Epithelial cell of proximal tubule (primary cell): ENCODE measurements at places on chromosomes 1 and 21. TPM values are rescaled to one million over a fixed set of nuclear protein-coding genes. Genes with fewer than 3 reads are reported as not detected.

The CFHR2 gene
- total RNA-seq = not detected in 2 replicates

The CACNA1S gene
- total RNA-seq = not detected in 2 replicates

The CMPK1 gene
- 67.0 and 67.6 TPM in 2 replicates for total RNA-seq

The CORT gene
- not detected in 2 replicates for total RNA-seq

The CELA3B gene
- total RNA-seq = not detected in 2 replicates

The CLDN17 gene
- total RNA-seq = not detected in 2 replicates

The NUP133 gene
- total RNA-seq = 34.9 and 41.1 TPM in 2 replicates

The RGS4 gene
- 6.5 and 21.0 TPM in 2 replicates for total RNA-seq

The DISC1 gene
- total RNA-seq = 3.1 and 4.0 TPM in 2 replicates

The ADGRL4 gene
- total RNA-seq = 9.0 and 14.6 TPM in 2 replicates

The IGSF5 gene
- 0.40 and 0.87 TPM in 2 replicates for total RNA-seq

The CYP4A22 gene
- total RNA-seq = not detected in 2 replicates

The ZBTB8A gene
- 3.2 and 4.4 TPM in 2 replicates for total RNA-seq

The PRR9 gene
- 0.72 TPM in 1 of 2 replicates, not detected in the other for total RNA-seq

GRCh38 chr1:215895276-215895675 lies 328.2 kb downstream of the KCTD3 start:
- DNase-seq = no peak

DNA sequence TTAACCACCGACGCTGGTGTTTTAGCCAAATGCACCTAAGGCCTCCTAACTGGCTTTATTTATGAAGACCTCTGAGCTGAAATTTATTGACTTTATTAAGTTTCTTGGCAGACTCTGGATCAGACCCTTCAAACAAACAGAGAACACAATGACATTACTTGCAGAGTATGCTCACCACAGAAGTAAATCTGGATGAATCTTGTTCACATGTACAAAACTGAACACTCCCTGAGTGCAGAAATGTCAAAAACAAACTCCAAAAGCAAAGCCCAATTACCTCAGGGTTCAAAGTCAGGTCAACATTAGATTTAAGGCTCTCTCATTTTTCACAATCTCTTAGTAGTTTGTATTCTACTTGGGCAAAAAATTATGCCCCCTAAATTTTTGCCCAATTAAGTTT lies 218.6 kb downstream of the SLC45A1 start:
- no peak for DNase-seq

GRCh38 chr1:218553197-218553596 lies 208.1 kb downstream of the TGFB2 start:
- DNase-seq = no peak

DNA sequence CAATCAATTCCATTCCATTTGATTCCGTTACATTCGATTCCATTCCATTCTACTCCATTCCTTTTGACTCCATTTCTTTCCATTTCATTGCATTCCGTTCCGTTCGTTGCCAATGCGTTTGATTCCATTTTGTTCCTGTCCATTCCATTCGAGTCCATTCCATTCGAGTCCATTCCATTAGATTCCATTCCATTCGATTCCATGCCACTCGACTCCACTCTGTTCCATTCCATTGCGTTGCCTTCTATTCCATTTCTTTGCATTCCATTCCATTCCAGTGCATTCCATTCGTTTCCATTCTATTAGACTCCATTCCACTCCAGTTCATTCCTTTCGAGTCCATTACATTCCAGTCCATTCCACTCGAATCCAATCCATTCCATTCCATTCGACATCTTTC lies 2587.5 kb upstream of the TPTE start:
- DNase-seq = no peak

DNA sequence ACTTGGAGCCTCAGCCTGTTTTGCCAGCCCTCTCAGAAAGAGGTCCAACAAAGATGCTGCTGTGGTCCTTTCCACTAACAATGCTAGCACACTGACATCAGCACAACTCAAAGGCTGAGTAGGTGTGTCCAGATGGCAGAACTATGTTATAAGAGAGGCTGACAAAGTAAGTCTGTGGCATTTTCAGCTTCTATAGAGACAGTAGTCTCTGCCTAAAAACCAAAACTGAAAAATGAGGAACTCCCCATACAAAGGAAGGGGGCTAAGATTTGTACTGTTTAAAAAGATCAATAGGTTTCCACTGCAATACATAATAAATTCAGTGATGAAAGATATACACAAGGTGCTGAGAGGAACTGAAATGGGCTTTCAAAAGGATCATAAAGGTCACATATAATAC lies 12.3 kb downstream of the ERO1B start:
- DNase-seq = no peak

GRCh38 chr1:155873860-155874259 lies 14.5 kb downstream of the SYT11 start:
- no peak for DNase-seq

GRCh38 chr1:182953826-182954225 lies 860 bp upstream of the SHCBP1L start:
- no peak for DNase-seq

DNA sequence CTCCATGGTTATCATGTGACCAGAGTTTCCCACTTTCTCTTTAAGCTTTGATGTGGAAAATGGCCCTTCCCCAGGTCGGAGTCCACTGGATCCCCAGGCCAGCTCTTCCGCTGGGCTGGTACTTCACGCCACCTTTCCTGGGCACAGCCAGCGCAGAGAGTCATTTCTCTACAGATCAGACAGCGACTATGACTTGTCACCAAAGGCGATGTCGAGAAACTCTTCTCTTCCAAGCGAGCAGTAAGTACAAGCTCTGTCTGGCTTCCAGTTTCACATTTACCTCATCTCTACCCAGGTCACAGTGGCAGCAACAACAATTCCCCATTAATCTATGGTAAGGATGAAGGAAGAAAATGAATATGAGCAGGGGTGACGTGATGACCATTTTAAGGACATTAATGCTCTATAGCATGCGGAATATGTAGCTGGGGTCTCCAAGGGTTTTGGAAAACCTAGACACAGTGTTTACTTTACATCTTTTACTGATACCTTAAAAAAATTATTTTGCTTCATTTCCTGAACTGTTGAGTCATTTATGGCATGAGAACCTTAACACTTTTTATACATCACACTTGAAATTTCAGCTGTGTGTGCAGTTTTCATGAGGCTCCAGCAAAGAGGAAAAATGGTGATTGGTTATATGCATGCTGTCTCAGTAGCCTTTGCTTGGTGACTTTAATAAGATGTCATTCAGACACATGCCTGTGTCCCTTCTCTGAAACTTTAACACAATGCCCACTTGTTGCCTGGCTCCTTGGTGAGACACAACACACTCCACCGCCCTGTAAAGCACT lies 286.3 kb upstream of the SGIP1 start:
- no peak for DNase-seq

GRCh38 chr1:15479654-15480347 lies 3.9 kb downstream of the CELA2B start:
- DNase-seq = no peak

GRCh38 chr1:39301606-39302005 lies 97.1 kb downstream of the MACF1 start:
- no peak for DNase-seq

DNA sequence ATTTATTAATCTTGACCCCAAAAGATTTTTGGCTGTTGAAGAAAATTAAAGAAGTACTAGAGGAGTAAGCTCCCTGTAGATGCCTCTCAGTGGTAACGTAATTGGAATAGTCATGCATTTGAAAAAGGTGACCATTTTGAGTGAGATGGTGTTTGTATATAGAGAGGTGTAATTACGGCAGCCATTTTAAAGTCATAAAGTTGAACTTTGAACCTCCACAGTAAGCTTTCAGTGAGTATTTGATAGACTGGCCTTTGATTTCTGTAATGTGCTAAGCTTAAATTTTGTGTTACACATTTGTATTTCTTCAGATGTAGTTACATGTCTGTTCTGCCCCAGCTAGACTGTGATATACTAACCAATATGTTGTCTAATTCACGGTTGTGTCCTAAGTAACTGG lies 21.5 kb upstream of the TMCO2 start:
- DNase-seq = no peak

DNA sequence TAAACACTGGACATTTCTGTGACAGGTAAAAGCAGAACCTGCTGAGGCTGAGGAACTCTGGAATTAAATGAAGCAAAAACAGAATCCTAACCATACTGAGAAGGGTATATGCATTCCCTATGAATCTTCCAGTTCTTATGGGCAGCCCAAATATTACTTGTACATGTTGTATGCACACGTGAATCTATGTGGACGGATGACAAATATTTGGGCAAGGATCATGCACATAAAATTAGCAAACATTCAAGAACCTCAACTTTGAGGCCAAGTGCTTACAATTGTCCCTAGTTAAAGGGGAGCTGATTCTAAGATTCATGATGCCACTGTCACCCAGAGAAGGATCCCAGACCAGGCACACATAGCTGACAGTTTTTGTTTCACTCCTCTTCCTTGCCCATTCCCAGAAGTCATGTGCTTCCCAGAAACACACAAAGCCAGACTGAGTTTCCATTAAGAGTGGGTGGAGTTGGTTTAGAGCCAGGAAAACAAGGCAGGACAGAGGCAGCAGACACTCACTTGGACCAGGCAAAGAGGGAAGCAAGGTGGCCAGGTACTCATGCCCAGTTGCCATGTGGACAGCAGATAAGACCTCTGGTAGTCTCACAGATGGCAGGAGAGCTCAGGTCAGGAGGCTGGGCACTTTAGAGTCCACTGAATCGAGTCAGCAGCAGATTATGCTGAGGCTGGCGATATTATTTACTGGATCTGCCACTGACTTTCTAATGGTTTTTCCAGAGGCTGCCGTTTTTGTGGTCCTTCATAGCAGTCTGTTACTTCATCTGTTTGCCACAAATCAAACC lies 25.6 kb downstream of the AK2 start:
- no peak for DNase-seq

GRCh38 chr1:108645564-108646184 lies 15.2 kb downstream of the HENMT1 start:
- DNase-seq = no peak

DNA sequence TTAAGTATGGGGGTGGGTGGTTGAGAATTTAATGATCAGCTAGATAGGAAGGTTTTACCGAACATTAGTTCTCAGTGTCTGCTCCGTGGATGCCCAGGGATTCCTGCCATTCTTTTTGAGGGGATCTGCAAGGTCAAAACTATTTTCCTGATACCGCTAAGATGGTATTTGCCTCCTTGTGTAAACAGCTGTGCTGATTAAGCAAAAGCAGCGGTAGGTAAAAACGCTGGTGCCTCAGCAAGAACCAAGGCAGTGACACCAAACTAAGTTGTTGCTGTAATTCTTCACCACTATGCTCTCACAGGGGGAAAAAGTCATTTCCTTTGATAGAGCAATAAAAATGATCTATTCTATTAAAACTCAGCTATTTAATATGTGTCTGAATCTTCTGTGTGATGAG lies 229.0 kb downstream of the FMN2 start:
- DNase-seq = no peak

GRCh38 chr1:85203573-85204171 lies 2.9 kb upstream of the SYDE2 start:
- DNase-seq = no peak

DNA sequence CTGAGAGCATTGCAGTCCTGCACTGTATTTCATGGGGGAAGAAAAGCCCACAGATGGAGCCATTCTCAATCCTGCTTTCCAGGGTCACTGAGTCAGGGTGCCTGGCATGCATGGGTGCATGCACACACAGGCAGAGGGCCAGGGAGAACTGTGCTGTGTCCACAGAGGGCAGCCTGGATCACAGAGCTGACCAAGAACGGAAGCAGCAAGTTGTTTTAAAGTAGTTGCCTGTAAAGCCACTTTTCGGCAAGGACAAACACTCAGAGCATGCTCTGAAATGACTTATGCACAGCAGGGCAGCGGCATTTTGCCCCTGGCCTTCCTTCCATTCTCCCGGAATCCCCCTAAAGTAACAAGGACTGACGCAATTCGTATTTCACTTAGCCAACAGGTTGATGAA lies 3.6 kb downstream of the ERG start:
- DNase-seq = no peak

- DNase-seq = no peak
Observed at GRCh38 chr1:170731566-170732251, 67.8 kb downstream of the PRRX1 start.

DNA sequence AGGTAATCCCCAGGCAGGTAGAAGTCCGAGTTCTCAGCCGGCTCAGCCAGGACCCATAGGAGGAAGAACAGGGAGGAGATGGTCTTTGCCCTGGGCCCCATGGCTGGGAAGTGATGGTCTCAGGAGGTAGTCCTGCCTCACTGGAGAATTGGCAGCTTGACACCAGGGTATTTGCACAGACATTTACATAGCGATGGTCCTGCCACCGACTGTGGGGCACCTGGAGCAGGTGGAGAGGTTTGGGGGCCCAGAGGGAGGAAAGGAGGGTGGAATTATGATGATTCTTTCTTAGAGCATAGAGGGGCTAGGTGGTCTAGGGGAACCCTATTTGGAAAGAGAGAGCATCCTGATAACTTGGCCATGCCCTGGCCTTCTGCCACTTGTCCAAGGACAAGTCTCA lies at the start of gene TAS1R2:
TSS of gene TAS1R2 (minus strand) at position 101 of the 400 bp plus-strand sequence. CDS start at position 101, 0 bp downstream.
- DNase-seq = no peak

- no peak for DNase-seq
Observed at GRCh38 chr1:43802356-43802980, 95.1 kb downstream of the ST3GAL3 start.

DNA sequence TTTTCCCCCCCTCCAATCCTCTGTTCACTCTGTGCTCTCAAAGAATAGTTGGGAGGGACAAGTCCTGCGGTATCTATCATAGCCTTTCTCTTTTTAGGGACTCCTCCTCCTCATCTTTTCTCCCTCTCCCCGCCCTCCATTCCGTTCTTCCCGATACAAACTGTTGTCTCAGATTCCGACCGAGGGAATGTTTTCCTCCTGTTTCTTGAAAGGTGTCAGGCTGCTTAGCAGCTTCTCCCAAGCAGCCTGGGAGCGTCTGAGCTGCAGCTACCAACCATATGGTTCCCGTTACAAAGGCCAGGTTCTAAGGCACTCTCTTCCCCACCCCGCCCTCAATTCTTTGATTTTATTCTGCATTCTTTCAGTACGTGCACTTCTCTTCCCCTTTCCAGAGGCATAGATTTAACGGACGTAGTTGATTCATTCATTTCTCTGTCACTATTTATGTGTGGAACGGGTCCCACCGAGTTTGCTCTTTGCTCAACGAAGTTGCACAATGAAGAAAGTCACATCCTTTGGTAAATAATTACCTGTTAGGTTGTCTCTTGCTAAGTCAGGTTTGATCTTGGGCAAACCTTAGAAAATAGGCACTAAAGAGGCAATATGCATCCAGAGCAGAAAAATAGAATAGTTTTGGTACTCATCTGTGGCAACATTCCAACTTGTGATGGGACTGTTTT lies 2.8 kb downstream of the ADGRL2 start:
- DNase-seq = no peak

DNA sequence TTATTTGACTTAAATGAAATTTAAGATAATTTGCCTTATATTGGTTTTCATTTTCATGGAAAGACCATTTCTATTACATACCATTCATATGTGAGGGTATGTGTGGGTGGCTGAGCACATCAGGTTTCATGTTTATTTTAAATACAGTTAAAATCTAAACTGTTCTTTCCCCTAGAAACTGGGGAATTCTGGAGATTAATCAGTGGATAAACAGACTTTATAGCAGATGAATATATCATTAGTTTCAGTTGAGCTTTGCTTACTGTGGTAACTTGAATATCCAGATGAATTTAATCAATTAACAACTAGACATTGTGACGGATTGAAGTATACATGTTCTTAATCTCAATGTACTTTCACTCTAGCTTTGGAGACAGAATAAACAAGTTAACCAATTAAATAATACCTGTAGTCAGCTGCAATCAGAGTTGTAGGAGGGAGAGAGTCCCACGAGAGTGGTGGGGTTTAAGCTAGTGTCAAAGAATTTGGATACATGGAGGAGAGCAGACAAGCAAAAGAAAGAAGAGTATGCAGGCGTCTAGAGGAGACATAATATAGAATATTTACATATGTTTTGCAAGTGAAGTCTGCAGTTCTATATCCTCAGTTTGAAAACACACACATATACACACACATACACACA lies 97.6 kb downstream of the PDE4B start:
- no peak for DNase-seq

GRCh38 chr1:71074681-71075080 lies 6.2 kb downstream of the ZRANB2 start:
- DNase-seq = no peak
